ENCODE measurements at places on chromosomes 12 and 14.

DNA sequence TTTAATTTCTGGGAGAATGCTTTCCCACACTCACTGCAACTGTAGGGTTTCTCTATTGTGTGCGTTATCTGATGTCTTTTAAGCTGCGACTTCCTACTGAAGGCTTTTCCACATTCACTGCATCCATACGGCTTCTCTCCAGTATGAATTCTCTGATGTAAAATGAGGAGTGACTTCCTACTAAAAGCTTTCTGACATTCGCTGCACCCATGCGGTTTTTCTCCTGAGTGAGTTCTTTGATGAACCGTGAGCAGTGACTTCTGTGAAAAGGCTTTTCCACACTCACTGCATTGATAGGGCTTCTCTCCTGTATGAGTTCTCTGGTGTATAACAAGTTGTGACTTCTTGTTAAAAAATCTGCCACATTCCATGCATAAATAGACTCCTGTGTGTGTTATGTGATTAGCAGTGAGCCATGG, 29.7 kb downstream of the ZNF605 start:
- DNase-seq = no peak

GRCh38 chr12:6773590-6774351, 1.5 kb downstream of the LAG3 start:
- DNase-seq = no peak

GRCh38 chr14:75757644-75758402, 96.8 kb downstream of the TTLL5 start:
- no peak for DNase-seq

DNA sequence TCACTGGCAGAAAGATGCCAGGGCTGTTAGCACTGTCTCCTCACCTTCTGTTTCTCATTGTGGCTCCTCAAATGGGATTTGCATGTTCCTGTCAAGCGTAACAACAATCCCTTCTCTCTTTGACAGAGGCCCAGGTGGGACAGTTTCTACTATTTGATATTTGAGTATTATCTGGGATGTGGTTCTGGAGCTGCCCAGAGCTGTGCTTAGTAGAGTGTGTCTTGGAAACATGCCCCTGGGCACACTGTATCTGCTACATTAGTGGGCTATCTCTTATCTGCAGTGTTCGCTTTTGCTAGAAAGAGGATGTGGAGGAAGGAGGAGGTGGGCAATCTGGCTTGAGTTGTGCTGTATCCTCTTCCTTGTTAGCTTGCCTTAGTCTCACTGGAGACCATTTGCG, 3.8 kb upstream of the ACADS start:
- DNase-seq = no peak

DNA sequence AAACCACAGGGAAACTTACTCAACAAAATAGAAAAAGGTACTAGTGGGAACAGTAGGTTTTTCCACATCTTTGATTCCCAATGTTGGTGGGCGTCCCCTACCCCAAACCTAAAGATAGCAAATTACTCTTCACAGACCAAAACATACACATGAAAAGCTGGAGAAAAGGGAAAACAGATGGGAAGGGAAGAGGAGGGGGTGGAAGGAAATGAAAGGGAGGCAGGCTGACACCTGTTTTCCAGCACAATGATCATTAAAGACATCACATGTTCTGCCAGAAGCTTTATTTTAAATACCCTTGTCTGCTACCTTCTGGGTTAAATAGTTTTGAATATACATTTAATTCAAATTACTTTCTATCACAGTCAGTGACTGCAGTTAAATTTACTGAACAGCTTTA, 1617.9 kb upstream of the SEL1L start:
- no peak for DNase-seq

DNA sequence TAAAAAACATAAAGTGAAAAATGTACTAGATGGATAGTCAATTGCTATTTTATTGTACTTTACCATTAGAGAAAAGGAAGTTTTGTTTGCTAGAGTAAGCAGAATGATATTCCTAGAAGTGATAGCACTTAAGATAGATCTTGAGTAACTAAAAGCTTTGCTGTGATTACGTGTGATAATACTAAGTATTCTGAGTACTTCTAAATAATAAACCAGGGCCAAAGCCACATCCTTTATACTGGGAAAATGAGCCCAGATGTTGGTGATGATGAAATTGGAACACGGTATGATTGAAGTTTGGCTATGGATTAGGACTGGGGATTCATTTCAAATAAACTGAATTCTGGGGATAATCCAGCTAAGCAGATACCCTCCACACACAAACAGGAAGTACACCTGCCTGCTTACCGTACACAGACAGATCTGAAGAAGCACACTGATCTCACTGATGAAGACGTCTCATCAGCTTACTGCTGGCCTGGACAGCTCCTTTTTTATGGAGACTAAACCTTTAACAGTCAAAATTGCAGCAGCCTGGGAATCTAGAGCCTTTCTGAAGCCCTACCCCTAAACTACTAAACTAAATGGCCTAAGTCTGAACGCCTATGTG, 199.8 kb downstream of the LRFN5 start:
- no peak for DNase-seq

DNA sequence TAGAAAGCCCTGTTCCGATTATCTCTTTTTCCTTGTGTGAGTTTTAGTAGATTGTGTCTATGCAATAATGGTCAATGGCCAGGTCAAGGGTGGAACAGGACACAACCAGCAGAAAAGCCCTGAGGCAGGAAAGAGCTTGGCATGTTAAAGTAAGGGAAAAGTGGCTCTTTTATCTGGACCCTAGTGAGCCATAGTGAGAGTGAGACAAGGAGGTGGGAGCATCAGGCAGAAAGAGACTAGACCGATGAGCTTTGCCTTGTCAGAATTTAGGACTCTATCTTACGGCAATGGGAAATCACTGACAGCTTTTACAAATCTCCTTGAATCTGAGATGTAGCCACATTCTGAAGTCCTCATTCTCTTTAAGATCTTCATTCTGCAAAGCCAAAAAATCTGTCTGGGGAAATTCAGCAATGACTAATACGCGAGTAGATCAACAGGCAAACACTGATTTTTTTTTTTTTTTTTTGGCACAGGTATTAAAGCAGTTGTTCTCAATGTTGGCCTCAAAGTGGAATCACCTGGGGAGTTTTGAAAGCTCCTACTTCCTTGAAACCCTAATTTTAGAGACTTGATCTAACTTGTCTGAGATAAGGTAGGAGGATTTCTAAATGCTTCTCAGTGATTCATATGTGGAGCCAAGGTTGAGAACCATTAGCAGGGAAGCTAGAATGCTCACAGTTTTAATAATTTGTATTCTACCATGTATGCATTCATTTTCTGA, 33.9 kb downstream of the TMEM19 start:
- no peak for DNase-seq

GRCh38 chr12:116303066-116303465, 25.6 kb upstream of the MED13L start:
- no peak for DNase-seq

- DNase-seq = no peak
Measured at GRCh38 chr12:115762936-115763335, 514.6 kb downstream of the MED13L start.

DNA sequence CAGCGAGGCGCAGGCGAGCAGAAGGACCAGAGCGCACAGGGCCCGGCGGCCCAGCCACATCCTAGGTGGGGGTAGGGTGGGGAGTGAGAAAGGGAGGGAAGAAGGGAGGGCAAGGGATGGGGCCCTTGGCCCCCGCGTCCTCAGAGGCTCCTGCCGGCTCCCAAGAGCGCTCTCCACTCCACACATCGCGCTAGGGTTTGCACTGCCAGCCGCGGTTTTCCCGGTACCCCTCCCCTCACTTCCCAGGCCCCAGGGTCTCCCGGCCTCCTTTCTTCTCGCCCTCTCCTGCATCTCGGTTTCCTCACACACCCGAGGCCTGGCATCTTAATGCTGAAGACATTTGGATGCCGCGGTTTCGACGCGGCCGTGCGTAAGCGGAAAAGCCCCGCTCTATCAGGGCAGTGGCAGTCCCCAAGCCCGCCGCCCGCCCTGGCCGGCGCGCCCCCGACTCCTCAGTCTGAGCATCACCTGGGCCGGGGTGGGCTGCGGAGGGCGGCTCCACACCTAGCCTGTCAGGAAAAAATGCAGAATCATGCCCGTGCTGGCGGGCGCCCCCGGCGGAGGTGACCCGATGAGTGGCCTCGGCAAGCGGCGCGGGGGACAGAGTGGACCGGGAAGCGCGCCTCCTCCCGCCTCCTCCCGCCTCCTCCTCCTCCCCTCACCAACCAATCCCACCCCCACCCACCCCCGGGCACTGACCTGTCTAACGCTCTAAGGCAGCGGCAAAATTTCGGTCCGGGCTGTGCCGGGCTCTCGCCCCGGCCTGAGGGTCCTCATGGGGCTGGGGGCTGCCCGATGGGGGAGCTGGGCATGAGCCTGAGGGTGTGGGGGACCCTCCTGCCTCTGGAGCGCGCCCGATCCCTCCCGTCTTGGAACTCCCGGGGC, 686 bp downstream of the B4GALNT1 start:
- DNase-seq = no peak

- DNase-seq = no peak
Measured at GRCh38 chr12:43493261-43493797, 58.7 kb downstream of the ADAMTS20 start.

DNA sequence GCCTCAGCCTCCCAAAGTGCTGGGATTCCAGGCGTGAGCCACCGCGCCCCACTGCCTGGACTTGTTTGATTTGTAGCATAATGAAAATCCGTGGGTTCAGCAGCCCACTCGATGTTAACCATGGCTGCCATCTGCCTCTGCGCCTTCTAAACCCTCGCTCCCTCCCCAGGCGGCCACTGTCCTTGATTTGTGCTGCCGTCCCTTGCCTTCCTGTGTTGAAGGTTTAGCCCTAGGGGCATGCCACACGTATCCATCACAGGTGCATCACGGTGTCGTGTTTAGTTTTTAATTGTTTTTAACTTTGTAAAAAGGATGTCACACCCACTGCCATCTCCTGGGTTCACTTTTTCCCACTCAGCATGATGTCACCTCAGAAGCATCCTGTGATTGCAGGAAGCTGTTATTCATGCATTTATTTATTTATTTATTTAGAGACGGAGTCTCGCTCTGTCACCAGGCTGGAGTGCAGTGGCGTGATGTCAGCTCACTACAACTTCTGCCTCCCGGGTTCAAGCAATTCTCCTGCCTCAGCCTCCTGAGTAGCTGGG, 24.5 kb upstream of the ULK1 start:
- no peak for DNase-seq

DNA sequence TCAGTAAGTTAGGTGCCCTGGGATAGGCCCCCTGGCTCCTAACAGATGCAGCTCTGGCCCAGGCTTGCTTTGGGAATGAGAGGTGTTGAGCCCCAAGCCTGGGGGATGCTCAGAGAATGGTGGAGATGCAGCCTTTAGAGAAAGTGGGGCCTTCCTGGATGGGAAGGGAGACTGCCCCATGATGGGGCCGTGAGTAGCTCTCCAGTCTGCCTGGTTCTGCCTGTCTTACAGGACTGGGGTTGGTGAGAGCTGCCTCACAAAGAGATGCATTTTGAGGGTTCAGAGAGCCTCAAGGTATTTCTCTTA, 523 bp upstream of the VRTN start:
- no peak for DNase-seq

- no peak for DNase-seq
Measured at GRCh38 chr14:99382071-99382470, 98.6 kb downstream of the SETD3 start.
